ENCODE measurements at places on chromosomes 11 and 22.

DNA sequence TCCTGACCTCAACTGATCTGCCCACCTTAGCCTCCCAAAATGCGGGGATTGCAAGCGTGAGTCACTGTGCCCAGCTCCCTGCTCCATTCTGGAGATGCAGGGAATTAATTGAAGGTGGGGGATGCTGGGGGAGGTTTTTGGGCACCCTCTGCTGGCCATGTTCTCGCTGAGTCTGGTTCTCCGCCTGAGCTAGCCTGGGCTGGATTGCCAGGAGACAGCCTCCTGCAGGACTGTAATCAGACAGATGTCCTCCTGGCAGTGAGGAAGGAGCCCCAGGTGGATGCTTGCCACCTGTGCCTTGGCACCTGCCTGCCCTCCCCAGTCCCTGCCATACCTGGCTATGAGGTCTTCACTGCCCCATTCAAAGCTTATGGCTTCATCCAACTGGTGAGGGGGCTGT is 5.4 kb downstream of the MTFP1 start:
- DNase-seq: no peak

DNA sequence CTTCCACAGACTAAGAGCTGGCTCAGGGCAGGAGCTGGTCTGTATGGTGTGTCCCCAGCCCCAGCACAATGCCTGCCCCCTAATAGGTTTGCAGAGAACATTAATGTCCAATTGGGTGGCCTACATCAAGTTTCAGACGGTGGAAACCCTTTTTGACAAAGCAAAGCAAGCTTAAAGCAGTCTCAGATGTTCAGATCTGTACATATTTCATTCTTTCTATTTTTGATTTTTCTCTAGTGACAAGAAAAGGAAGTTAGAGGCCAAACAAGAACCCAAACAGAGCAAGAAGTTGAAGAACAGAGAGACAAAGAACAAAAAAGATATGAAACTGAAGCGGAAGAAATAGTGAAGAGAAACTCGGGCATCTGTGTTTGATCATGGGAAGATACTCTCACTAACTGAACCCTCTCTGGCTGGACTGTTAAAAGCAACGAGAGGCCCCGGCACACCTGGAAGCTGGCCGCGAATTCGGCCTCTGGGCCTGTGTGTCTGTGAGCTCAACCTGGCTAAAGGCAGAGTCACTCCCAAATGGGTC is 40.5 kb downstream of the NAT10 start:
- DNase-seq: no peak

GRCh38 chr11:131099746-131100145 is 183.5 kb upstream of the SNX19 start:
- no peak for DNase-seq

GRCh38 chr11:69948256-69949141 is 129.3 kb upstream of the FGF3 start:
- DNase-seq: no peak

- DNase-seq: peak; percentile 18
Measured at GRCh38 chr11:129021295-129021694, 78.6 kb upstream of the TP53AIP1 start.

DNA sequence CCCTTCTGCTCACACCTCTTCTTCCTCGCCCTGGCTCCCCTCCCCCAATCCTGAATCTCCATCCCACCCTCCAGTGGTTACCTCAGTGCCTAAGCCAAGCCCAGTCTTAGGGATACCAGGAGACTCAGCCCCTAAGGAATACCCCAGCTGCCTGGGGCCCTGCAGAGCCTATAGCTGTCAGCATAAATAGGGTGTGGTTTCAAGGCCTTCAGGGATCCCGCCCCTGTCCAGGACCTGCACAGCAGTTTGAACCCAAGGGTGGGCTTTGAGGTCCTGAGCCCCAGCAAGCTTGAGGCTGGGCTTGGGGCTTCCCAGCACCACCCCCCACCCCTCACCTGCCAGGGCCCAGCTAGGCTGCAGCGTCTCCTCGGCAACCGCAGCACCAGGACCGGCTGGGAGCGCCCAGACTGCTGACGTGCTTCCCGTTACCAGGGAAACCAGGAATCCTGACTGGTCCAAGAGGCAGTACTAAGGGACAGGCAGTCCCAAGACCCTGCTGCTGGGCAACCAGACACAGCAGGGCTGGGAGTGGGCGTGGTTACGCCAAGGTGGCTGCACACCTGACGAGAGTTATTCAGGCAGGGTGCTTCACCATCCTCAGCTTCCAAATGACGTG is 13.7 kb downstream of the APBB1 start:
- no peak for DNase-seq

- peak; percentile 92 for DNase-seq
Measured at GRCh38 chr11:76700177-76701100, 29.9 kb upstream of the LRRC32 start.

- no peak for DNase-seq
Measured at GRCh38 chr22:28054819-28055208, 135.8 kb upstream of the PITPNB start.

- no peak for DNase-seq
Measured at GRCh38 chr11:113072237-113072858, 111.1 kb downstream of the NCAM1 start.

Data from fibroblast of villous mesenchyme (primary cell).